ENCODE measurements at places on chromosomes 1 and 21.

GRCh38 chr1:23035823-23036452 lies 16.7 kb downstream of the KDM1A start:
- DNase-seq, result no peak

DNA sequence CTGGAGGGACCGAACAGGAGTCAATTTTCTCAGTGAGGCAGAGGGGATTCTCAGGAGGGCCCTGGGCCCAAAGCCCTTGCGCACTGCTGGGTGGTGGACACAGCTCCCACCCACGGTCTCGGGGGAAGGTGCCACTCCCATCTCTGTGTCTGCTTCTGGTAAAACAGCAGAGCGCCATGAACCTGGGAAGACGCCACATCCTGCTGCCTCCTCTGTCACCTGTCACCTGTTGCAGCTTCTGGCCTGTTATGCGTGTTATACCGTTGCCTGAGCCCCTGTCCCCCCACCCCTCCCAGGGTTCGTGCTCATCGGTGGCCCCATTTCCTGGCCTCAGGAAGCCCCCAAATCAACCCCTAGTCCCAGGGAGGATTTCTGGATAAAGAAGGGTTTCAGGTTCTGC lies 125.8 kb upstream of the AJAP1 start:
- DNase-seq, result no peak

- DNase-seq, result no peak
Observed at GRCh38 chr1:187110351-187110750, 281.6 kb downstream of the PLA2G4A start.

GRCh38 chr1:62513013-62513412 lies 76.2 kb downstream of the USP1 start:
- no peak for DNase-seq

GRCh38 chr1:161498646-161499045 lies 6.6 kb upstream of the FCGR2A start:
- no peak for DNase-seq

GRCh38 chr1:94235189-94236012 lies 2.0 kb downstream of the ARHGAP29 start:
- peak; percentile 39 for DNase-seq

GRCh38 chr21:41964171-41964570 lies 10.4 kb upstream of the C2CD2 start:
- no peak for DNase-seq

DNA sequence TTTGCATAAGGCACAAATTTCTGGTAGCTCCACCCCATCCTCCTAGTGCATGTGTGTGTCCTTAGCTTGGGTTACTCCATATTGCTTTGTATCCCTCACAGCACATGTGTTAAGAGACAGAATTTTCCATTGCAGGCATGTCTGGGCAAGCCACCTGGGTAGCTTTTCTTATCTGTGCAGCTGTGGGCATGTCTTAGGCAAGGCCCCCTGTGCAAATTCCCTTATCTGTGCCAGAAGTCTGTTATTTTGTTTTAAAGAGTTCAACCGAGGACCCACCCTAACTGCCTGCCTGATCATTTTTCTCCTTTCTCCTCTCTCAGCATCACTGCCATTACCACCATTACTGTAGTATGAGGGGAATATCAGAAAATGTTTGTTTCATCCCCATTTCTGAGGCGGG lies 131.9 kb downstream of the CYYR1 start:
- no peak for DNase-seq
